ENCODE measurements at places on chromosomes 1 and 21.

DNA sequence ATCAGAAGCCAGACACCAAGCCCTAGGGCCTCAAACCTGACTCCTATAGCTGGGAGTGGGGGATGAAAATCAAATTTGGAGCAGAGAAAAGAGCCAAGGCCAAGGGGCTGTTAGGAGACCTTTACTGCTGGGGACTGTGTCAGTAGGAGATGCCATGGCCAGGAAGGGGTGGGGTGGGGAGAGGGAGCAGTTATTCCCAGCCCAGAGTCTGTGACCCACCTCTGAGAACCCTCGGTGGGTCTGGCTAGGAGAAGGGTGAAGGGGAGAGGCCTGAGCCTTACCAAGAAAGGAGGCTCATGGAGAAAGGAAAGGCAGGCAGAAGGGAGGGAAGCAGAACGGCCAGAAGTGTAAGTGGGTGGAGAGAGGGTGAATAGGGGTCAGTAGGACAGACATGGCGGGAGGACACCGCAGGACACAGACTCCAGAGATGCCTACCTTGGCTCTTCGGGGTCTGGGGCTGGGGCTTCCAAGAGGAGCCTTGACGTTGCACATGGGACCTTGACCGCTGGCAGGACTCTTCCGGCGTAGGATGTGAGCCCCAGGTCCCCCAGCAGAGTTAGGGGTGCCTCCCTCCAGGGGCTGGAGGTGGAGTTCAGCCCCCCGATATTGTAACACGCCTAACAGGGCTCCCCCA is 1.2 kb downstream of the ADAMTS4 start:
- DNase-seq = no peak

GRCh38 chr1:117606649-117607430 is 992 bp downstream of the TENT5C start:
- DNase-seq = no peak

DNA sequence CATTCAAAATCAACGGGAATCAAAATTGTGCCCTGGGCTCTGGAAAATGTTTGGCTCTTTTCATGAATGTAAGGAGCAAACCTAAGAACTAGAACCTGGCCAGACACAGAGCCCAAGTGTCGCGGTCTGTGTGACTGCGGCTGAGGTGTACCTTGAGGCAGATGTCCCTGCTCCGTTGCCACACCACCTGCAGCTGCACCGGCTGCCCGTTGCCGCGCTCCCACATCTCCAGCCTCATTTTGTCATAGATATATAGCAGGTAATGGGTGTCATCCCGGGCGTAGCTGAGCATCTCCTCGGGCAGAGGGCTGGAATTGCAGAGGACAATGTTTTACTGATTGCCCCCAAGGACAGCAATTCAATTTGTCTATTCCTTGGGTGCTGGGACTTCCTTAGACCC is 18.7 kb downstream of the EXOSC10 start:
- no peak for DNase-seq

DNA sequence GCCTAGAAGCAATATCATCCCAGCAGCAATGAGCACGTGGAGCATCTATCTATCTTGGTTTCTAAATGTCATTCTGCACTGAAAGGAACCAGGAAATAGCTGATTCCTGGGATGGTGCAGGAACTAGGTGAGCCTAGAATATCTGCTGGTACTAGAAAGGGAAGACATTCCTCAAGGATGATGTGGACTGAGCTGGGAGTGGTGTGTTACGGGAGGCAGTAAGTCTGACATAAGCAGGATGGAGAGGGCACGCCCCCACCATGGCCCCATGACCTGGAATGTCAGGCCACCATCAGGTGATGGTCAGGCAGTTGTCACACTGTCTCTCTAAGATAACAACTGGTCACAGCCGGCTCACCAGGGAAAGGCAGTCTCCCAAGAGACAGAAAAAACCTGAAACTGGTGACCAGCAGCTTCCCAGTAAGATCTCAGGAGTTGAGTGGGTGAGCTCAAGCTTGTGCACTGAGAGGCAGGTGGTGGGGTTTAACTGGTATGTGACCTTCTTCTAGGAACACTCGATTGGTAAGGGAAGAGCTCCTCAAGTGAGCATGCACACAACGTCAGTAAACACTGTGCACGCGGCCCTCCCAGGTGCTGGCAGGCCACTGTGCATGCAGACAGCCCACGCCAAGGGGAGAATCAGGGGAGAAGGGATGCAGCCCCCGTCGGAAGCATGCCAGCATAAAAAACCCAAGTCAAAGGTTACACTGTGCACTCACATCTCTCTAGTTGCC is 148.7 kb downstream of the ADSS2 start:
- no peak for DNase-seq

- no peak for DNase-seq
Measured at GRCh38 chr1:44832056-44832705, 10.9 kb downstream of the PTCH2 start.

DNA sequence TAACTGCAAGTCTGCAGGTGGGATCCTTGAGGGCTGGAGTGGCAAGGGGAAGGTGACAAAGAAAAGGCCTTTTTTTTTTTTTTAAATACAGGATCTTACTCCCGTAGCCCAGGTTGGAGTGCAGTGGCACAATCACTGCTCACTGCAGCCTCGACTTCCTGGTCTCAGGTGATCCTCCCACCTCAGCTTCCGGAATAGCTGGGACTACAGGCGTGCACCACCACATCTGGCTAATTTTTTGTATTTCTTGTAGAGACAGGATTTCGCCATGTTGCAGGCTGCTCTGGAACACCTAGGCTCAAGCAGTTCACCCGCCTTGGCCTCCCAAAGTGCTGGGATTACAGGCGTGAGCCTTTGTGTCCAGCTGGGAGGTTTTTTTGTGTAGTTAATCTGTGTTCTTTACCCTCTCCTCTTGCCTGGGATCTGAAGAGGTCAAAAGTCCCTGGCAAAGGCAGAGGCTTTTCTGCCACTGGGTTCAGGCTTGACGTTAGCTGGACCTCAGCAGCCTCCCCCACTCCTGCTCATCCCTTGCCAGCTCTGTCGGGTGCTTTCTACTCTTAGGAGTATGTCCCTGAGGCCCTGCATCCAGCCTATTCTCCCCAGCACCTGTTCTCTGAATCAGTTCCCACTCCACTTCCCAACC is 5.2 kb downstream of the IL6R start:
- DNase-seq = no peak

DNA sequence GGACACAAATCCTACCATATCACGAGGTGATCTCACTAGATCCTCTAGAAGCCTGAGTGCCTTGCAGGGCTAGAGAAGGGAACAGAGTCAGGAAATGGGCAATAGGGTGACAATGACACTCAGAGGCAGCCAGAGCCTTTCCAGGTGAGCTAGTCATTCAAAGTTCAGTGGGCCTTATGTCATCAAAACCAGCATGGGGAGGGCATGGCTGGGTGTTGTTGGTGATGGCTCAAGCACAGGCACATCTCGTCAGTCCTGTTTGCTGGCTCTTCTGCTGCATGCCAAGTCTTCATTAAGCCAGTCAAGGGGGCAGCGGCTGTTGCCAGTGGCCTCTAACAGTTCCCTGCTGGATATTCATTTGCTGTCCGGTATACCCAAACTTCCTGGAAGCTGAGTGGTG is 99.6 kb upstream of the USP24 start:
- no peak for DNase-seq

DNA sequence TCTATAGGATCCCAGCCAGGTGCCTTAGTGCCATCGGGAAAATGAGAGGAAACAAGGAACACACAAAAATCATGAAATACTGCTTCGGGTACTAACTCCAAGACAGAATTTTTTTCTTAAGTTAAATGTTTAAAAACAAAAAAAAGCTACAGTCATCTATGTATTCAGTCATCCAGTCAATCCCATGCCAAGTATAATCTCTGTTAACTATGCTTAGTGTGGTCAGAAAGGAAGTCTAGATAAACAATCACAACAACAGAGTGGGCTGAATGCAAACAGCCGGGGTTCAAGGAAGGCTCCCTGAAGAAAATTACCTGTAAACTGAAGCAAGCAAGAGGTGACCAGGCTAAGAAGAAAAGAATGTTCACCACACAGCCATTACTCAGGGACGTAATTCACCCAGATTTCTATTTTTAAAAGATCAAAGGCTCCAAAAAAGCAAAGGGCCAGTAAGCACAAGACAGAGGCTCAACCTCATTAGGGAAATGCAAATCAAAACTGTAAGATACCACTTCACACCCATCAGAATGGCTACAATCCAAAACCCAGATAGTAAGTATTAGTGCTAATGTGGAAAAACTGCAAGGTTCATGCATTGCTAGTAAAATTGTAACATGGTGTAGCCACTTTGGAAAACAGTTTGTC is 53.0 kb downstream of the RERE start:
- DNase-seq = no peak

GRCh38 chr1:236489710-236490377 is 33.9 kb upstream of the LGALS8 start:
- no peak for DNase-seq

DNA sequence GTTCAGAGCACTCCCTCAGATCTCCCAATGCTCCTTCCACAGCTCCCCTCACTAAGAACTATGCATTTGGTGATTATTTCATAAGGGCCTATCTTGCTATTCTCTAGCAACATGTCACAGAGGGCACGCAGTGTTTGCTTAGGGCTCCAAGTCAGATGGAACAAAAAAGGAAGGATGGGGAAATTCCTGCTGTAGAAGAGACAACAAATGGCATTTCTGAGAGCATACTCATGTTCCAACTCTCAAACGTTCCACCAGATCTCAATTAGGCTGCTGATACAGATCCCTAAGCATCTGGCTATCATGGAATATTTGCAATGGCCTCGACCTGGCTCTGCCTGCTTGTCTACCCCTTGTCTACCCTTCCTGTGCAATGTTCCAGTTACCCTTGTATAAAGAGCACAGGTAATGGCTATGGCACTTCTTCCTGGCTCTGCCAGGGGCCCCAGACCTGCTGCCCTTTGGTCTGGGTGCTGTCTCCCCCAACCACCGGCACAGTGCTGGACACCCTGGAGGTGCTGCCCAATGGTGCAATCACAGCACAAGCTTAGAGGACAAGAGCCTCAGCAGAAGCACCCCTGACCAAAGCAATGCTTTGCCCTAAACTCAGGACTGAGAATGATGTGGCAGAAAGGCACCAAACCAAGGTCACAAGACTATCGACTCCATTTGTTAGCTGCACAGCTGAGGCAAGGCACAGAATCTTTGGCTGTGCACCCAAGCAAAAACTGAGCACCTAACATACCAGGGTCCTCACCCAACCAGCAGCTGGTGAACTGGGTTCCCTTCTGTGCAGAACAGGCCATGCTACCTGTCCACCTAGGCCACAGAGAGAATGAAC is 3.6 kb downstream of the PARP1 start:
- DNase-seq = no peak

DNA sequence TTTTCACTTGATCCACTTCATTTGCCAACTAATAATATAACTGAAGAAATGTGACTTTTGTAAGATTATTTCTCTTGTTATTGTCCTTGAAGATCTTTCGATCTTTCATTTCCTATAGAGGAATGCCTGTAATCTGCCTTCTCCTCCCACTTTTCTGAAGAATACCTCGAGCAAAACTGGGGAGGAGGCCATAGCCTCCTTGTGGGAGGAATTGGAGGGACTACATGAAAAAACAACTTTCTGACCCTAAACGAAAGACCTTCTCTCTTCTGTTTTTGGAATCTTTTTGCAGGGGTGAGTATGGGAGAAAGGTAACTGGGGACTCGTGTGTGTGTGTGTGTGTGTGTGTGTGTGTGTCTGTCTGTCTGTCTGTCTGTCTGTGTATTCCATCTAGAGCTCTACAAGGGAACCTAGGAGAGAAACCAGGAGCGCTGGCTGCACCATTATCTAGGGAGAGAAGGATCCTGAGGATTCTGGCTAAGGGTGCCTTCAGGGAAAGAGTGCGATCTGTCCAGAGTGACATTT is 32.4 kb upstream of the MAB21L3 start:
- no peak for DNase-seq

DNA sequence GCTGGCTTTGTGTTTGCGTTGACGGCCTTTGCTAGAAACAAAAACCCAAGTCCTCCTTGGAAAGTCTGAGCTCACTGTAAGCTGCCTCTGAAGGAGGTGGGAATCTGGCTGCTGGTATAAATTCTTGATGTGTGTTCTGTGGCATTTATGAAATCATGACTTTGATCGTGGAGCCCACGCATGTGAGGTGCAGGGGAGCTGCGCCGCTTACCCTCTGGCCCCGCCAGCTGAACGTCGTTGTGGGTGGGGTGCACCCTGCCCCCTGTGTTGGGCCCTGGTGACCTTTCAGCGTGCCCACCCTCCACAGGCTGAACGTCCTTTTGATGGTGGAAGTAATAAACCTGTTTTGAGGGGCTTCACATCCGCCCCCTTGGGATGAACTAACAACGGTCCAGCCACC is 21.2 kb upstream of the DIP2A start:
- DNase-seq = no peak

DNA sequence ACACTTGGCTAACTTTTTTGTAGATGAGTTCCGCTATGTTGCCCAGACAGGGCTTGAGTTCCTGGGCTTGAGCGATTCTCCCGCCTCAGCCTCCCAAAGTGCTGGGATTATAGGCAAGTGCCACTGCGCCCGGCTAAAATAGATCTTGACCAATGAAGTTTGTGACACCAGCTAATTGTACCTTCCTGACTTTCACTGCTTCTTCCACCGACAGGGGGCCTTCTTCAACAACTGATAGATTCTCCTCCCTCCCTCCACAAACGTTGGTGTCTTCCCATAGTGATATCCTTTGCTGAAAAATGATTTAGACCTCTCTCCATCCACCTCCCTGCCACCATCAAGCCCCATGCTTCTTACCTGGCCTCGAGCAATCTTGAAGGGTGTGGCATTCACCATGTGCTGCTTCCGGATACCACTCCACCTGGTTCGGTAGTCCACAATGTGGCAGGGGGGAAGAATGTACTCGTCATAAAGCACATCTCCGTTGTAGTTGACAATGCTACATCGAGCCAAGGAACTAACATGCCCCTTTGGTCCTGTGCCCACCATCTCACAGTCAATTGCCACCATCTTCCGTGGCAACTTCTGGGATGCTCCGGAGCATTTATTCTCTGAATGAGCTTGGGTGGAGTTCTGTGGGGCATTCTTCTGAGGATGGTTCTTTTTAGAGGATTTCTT is 1.6 kb upstream of the METTL25B start:
- no peak for DNase-seq

DNA sequence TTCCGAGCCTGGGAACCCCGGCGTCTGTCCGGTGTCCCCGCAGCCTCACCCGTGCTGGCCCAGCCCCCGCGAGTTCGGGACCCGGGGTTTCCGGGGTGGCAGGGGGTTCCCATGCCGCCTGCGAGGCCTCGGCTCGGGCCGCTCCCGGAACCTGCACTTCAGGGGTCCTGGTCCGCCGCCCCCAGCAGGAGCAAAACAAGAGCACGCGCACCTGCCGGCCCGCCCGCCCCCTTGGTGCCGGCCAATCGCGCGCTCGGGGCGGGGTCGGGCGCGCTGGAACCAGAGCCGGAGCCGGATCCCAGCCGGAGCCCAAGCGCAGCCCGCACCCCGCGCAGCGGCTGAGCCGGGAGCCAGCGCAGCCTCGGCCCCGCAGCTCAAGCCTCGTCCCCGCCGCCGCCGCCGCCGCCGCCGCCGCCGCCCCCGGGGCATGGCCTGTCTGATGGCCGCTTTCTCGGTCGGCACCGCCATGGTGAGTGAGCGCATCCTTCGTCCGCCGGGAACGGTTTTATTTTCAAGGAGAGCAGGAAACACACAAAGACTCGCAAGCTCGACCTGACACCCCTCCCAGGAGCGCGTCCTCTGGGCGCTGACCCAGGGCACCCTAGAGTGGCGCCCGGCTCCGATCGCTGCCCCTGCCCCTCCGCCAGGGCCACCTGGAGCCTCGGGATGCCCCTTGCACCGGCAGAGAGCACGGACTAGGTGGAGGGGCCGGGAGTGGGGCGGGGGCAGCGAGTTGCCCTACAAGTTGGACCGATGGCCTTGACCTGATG is at the start of gene ABCG1:
Gene ABCG1, plus strand, starts transcription at position 305 of the 770 bp plus-strand sequence. Its CDS starts 123 bp downstream, at position 428.
- no peak for DNase-seq

Measured in amygdala (tissue), 56 donors.